ENCODE measurements at places on chromosomes 7 and 10.

DNA sequence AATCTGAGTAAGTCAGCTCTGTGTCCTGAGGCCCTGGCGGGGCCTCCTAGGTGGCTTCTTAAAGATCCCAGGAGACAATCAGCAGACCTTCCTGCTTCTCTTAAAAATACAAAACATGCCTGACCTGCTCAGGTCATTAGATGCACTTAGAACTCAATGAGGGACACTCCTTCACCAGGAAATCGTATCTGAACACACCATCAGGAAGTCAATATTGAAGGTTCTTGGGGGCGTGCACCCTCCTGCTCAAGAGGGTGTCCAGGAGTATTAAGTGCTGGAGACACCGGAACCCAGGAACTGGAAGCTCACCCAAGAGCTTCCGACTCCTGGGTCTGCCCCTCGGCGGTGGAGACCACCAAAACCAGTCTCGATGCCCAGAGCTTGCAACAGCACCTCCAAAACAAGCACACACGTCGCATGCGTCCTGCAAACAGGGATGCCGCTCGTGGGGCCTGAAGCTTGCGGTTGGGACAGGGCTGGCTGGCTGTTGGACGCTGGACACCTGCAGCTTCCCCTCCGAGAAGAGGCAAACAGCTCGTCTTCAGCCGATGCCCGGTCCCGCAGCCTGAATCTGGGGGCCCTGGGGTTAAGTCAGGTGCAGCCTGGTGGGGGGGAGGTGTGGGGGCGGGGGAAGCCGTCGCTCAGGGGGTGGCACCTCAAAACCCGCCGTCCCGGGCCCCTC is 803 bp downstream of the RAPGEF5 start:
- DNase-seq: no peak

DNA sequence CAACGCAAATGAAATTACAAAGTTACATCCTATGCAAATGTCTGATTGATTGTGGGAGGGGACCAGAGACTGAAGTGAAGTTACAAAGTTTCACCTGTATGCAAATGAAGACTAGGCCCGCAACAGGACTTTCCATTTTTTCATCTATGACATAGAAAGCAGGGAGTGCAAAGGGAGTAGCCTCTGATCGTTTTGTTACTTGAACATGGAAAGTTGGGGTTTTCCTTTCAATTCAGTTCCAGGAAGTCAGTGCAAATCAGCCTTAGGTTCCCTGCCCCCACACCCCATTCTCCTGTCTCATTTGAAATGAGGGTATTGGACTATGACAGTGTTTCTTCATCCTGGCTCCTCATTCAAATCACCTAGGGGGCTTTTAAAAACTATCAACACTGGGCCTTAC is 96.9 kb upstream of the HABP2 start:
- DNase-seq: no peak

GRCh38 chr10:12333380-12334185 is 15.8 kb upstream of the CAMK1D start:
- no peak for DNase-seq

DNA sequence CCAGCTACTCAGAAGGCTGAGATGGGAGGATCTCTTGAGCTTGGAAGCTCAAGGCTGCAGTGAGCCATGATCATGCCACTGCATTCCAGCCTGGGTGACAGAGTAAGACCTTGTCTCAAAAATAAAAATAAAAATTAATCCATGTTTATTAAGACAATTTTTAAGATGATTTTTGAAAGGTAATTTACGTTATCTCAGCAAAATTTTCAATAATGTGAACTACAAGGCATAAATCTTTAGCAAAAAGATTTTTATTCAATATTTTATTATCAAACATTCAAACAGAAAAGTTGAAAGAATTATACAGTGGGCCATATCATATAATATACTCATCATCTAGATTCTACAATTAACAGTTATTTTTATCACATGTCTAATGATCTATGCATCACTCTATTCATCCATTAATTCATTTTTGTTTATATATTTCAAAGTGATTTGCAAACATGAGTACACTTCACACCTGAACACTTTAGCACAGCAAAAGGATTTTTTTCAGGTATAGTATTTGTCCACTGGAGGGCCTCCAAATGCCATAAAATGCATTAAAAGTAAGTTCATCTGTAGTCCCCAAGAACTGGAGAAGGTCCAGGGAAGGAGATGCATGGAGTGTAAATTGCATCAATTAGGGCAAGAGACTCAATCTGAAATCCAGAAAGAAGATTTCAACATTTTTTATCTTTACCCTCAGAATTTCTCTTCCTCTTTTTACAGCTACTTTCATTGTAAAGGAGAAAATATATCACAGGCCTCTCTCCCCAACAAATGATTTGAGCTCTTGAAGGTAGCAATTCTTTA is 38.6 kb upstream of the RSBN1L start:
- DNase-seq: peak; percentile 10

DNA sequence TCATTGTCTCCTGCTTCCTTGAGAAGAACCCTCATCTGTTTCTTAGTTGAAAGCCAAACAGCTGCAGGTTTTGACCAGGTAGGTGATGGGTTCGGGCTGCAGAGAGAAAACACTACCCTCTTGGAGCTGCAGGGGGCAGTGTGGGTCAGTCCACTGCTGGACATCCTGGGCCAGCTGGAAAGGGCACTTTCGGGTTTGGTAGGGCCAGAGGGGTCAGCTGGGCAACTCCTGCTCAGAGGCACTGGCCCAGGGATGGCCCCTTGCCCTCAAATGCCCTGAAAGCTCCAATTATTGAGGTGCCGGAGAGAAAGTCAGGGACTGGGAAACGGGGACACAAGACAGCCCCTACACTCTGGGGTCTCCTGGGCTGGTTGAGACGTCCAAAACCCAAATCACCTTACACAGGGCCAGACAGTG is 90.7 kb downstream of the MKI67 start:
- DNase-seq: no peak

DNA sequence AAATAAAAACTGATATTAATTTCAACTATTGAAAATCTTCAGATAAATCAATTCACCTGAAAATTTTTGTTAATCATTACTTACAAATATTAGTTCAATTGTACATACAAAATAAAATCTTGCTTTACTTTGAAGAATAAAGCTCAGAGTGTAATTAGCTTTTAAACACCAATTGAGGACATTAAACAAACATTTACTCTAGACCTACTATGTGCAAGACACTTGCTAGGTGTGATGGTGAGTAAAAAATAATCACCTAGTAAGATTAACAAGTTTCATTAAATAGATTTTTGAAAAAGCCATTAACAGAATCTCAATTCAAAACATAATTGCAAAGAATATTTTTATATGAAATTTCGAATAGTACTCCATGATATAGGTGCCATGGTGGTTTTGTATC is 3.9 kb upstream of the MLLT10 start:
- DNase-seq: no peak

- no peak for DNase-seq
These were observed 588.6 kb upstream of the LRRTM3 start for GRCh38 chr10:66337211-66337610.

GRCh38 chr7:46746695-46747687 is 825.9 kb upstream of the IGFBP3 start:
- no peak for DNase-seq

- no peak for DNase-seq
These were observed 22.9 kb upstream of the CAMK2B start for GRCh38 chr7:44348300-44348699.

DNA sequence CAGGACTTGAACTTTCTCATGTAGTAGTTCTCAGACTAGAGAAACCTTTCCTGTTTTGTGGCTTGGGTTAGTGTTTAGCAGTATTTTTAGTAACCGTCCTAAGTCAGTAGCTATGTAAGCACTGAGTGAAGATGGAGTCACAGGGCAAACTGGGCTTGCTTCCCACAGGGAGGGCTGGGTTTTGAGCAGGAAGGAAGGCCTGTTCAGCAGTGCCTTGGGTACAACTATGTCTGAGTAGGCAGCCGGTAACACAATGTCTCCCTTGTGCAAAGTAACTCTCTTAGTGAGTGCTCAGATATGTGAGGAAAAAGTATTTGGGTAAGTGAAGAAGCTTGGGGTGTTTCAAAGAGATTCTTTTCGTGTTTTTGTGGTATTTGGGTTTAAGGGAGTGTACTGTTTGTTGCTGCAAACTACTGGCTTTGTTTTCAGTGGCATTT is 96.4 kb downstream of the CCSER2 start:
- DNase-seq: no peak

DNA sequence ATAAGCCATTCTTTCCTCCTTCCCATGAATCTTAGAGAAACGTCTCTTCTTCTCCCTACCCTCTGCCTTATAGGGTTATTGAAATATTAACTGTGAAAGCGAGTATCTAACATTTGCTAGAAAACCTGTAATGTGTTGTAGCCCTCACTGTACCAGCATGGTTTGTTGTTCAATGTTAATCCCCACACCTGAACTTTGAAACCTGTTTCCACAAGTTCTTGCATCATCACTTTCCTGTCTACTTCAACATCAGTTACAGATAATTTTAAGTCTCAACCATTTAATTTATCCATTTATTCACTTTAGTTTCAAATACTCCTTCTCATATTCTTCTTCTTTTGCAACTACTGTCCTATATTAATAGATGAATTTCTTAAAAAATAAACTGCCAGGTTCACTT is 148.2 kb downstream of the ETV1 start:
- DNase-seq: no peak

- no peak for DNase-seq
These were observed 81.2 kb downstream of the ANKRD7 start for GRCh38 chr7:118305671-118306070.

GRCh38 chr10:91597197-91597881 is 35.5 kb downstream of the PPP1R3C start:
- no peak for DNase-seq

DNA sequence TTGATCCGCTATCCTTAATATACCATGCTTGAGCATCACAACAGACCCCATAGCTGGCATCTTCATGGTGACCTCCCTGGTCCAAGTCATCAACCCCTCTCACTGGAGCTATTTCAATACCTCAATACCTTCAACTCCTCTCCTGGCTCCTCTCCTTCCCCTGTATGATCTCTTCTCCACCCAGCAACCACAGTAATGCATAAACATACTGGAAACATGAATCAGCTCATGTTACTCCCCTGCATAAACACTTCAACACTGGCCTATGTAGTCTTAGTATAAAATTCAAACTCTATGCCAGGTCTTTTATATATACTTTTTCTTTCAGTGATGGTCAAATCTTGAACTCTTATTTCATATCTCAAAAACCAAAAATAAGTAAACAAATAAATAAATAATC is 31.8 kb upstream of the TMEM273 start:
- DNase-seq: no peak

DNA sequence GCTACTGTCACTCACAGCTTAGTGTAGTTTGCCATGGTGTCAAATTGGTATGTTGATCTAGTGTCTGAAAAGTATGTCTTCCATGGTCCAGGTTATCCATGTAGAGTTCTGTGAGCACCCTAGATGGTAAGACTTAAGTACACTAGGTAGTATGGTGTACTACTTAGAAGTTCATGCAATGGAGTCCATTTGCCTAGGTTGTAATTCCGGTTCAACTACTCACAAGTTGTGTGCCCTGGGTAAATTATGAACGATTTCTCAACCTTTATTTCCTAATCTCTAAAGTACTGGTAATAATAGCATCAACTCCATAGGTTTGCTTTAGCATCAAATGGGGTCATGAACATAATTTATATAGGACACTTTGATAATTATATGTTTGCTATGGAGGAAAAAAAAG is 666.2 kb upstream of the CELF2 start:
- DNase-seq: no peak

DNA sequence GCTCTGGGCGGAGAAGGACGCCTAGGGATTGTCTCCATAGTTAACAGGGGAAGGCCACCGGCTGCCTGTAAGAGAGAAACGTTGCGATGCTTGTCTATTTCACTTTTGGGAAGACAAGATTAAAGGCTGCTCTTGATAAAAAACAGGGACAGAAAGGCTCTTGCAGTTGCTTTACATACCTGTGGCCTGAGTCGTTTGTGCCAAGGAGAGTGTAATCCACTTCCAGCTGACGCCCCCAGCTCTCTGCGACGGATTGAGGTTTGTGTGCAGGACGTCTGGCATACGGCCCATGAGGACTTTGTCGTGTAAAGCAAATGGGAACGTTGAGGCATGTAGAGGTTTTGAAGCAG is 1.1 kb downstream of the MAP3K8 start:
- DNase-seq: no peak

GRCh38 chr7:14191686-14192098 is 202.2 kb upstream of the ETV1 start:
- DNase-seq: no peak

GRCh38 chr7:44188480-44189225 is 586 bp downstream of the GCK start:
- no peak for DNase-seq

GRCh38 chr10:77907900-77908717 is 18.4 kb downstream of the DLG5 start:
- no peak for DNase-seq

GRCh38 chr7:140022582-140023211 is 40.1 kb downstream of the PARP12 start:
- DNase-seq: no peak

GRCh38 chr10:108836362-108836761 is 1086.9 kb downstream of the XPNPEP1 start:
- DNase-seq: no peak

DNA sequence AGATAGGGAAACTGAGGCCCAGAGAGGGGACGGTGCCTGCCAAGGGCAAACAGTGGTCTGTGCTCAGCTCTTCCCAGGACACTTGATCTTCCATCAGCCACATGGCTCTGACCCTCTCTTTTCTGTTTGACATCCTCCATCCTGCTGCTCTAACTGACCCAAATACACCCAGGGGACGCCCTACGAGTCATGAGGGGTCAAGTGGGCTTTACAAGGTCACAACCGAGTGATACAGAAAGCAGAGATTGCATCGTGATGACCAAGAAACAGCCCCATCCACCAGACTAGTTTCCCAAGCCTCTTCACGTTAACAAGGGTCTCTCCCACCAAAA is 131.2 kb upstream of the UNC5B start:
- DNase-seq: no peak

- no peak for DNase-seq
These were observed 169.3 kb downstream of the GRID1 start for GRCh38 chr10:86197166-86197790.

GRCh38 chr10:129796710-129797420 is 167.2 kb downstream of the EBF3 start:
- DNase-seq: no peak

DNA sequence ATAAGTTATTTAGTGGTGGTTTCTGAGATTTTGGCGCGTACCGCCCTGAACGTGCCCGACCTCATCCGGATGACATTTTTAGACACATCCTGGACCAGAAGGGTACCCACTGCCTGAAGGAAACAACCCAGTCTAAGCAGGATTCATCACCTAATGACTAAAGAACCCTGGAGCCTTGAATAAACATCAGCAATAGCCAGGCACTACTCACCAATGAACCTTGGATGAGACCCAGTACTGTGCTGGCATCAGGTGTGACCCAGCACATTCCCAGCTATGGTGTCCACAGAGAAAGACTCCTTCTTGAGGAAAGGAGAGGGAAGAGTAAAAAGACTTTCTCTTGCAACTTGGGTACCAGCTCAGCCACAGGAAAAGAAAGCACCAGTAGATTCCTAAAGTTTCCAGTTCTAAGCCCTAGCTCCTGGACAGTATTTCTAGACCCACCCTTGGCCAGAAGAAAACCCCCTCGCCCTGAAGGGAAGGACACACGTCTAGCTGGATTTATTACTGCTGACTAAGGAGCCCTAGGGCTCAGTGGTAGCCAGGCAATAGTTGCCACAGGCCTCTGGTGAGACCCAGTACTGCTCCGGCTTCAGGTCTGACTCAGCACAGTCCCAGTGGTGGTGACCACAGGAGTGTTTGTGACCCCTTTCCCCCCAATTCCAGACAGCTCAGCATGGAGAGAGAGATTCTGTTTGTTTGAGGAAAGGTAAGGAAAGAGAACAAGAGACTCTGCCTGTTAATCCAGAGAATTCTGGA is 32.5 kb downstream of the ZNF277 start:
- no peak for DNase-seq

- no peak for DNase-seq
These were observed 20.2 kb upstream of the CYREN start for GRCh38 chr7:135190703-135191102.

All from GM12864 (cell line).